HTR-8/SVneo (cell line): ENCODE measurements at places on chromosomes 4 and X.

- DNase-seq, result no peak
Measured at GRCh38 chr4:25981749-25982148, 67.7 kb downstream of the SMIM20 start.

DNA sequence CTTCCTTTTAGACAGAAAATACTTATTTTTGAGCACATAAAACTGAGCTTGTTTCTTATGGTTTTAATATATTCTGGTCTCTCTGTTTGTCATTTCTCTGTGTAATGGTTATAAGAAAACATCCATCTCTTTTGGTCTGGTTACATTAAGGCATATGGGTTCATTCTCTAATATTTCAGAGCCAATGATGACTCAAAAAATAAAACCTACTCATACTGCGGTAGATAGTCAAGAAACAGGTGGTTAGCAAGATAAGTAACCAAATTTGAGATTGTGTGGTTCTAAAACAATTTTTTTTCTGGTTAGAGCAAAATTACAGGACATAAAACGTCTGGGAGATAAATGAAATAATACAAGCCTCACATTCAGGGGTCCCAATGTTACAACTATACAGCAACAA is 654.5 kb downstream of the STIM2 start:
- no peak for DNase-seq

DNA sequence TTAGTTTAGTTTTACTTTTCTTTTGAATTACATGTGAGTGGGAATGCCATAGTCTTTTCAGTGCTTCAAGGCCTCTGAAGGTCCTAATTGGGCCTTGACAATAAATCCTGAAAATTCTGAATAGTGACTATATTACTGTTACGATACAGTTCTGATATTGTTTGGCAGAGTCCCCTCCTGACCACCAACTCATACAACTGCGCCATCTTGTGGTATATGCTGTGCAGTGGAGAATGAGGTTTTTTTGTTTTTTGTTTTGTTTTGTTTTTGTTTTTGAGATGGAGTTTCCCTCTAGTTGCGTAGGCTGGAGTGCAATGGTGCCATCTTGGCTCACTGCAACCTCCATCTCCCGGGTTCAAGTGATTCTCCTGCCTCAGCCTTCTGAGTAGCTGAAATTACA is 56.6 kb upstream of the CHRDL1 start:
- DNase-seq, result no peak

DNA sequence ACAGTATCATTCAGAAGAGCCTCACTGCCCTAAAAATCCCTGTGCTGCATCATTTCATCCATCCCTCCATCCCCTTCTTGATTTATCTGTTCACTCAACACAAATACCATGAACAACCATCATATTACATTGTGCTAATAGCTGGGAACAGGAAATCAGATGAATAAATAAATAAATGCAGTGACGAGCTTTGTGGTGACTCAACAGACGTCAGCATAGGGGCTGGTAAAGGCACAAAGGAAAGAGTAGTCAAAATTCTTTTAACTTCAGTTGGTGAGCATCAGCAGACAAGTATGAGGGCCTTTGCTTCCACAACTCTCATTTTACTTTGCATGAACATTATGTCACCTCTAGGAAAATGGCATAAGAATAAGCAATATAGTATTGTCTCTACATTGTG is 65.5 kb downstream of the EDNRA start:
- peak; percentile 45 for DNase-seq

DNA sequence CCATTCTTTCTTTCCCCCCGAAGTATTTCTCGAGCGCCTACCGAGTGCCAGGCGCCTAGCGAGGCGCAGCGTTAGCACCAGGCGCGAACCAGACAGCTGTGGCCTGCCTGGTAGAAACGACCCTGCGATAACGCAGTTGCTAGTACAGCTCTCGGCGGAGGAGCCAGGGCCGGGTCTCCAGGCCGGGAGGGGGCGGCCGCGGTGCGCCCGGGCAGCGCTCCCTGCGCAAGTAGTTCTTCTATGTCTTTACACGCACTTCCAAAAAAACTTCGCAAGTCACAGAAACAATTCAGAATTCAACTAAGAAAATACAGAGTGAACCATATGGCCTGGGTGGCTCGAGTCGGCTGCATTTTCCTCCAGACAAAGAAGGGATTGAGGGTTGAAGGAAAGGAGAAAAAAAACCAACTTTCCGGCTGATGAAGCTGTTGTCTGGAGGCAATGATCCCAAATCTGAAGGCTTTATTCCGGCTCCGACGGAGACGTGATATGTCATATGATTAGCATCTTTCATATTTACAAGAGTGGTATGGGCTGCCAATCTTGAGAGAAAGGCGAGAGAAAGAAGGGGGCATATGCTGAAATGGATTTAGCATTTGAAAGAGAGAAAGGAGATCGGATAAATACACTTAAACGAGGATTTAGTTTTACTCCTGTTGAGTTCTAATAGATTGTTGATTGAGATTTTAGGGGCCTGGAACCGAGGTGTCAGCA is 7.2 kb upstream of the NEUROG2 start:
- DNase-seq, result no peak

DNA sequence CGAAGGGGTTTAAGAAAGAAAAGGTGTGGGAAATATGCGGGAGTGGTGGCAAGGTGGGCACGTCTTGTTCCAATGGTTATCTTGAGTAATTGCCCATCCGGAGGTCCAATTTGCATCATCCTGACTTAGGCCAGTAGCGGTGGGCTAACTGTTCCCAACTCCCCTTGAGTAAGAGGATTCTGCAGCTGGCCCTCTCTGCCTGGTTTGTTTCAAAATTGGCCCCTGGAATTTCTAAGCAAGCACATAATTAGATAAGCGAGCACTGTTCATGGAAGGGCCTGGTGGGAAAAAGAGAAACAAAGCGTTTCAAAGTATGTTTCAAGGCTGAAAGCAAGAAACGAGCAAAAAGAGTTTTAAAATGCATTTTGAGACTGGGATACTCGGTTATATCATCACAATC is 198.2 kb downstream of the CEP135 start:
- DNase-seq, result no peak

DNA sequence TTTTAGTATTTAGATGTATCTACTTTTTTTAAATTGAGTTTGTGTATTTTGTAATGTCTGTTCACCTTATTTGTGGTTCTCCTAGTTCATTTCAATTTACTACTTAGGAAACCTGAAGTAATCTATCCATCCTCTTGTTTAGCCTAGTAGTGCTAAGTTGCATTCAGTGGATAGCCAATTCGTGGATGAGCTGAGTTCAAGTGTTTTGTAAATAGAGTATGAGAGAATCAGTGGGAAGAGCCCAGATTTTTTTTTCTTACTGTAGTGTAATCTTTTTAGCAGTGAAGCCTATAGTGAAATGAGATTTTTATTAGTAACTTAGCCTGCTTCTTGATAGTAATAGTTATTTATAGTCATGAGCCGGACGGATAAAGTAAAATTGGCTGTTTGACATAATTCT is 21.7 kb downstream of the STAG2 start:
- DNase-seq, result no peak

DNA sequence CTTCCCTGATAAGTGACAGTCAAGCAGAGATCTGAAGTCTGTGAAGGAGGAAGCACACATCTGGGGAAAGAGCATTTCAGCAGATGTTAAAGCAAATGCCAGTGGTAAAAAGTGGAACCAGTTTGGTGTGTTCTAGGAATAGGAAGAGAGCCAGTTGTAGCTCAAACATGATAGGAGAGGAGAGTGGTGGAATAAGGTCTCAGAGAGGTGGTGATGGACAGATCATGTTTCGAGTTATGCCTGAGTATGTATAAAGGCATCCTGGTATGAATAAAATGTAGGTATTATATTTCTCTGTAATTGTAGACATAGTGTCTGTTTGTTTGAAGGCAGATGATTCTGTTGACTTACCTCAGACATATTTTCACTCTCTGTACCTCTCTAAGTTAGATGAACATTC is 89.1 kb downstream of the LARP7 start:
- DNase-seq, result peak; percentile 10

DNA sequence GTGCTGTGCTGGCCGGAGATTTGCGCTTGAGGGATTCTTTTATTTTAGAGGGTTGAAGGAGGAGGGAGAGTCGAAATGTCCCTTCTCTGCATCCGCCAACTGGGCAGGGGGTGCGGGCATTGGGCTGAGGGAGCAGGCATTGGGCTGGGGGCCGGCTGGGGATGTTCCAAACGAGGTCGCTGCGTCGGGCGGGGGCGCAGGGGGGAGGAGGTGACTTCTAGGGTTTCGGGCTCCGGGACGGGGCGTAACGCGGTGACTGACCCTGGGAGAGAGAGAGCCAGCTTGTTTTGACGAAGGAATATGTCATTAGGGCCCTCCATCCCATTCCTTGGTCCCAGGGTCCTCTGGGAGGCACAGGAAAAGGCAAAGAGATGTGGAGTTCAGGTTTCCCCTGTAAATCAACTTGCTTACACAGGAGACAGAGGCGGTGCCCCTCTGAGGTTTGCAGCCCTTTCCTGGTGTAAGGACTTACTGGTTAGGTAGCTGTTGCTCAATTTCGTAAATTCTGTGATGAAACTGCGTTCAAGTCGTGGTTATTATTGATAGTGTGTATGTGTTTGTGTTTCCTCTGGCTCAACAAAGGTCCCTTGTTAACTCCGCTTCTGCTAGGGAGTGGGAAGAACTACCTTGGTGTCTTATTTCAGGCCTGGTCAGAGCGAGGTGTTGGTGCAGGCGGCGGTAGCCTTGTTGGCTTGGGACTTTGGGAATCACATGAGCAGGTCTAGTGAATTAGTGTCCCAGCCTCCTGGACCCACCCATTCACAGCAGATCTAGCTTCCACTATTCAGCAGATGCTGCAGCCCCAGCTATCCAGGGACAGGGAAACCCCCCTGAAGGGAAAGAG is 716 bp downstream of the FHIP1A start:
- DNase-seq, result peak; percentile 21

DNA sequence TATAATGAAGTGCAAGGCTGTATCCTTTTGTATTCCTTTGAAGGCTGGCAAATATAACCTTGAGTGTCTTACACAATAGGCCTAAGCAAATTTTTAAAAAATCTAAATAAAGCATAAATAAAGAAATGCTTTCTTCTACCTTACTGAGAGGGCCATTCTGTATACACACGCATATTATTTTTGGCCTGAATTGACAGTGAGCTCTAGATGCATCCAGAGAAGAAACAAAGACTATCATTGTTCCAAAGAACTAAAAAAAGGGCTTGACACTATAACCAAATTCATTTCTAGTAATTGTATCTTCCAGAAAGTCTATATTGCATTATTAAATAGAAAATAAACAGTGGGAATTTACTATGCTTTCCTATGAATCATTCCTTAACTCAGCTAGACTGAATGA is 100.2 kb downstream of the MAGEB17 start:
- no peak for DNase-seq

- DNase-seq, result no peak
Measured at GRCh38 chr4:185920691-185921260, 108.8 kb upstream of the SORBS2 start.

DNA sequence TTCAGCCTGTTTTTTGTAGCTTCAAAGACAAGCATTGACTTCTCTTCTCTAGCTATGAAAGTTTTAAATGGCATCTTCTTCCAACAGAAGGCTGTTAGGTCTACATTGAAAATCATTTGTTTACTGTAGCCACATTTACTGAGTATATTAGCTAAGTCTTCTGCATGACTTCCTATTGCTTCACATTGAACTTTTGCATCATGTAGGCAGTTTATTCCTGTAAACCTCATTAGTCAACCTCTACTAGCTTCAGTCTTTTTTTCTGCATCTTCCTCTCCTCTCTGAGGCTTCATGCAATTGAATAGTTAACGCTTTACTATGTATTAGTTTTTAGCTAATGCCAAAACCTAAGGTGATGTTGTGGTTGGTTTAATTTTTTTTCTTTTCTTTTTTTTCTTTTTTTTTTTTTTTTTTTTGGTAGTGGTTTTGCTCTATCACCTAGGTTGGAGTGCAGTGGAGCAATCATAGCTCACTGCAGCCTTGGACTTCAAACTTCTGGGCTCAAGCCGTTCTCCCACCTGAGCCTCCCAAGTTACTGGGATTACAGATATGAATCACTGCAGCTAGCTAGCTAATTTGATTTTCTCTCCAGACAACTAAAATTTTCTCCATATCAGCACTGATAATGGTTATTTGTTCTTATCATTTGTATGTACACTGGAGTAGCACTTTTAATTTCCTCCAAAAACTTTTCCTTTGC is 3.4 kb downstream of the UGT2A3 start:
- DNase-seq, result no peak

DNA sequence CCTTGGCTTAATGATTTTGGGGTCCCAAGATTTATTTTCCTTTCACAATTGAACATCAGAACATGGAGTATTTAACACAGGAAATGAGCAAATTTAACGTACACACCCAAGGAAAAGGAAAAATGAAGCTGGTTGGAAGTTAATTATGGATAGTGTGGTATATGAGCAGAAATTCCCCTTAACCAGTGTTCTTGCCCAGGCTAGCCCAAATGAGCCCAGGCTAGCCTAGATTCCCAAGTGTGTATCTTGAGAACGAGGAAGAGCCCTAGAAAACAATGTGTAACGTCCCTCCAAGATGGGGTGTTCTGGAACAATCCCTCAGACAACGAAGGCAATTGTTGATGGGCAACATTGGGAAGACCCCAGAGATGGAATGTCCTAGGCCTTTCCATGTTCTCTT is 33.7 kb downstream of the XG start:
- no peak for DNase-seq

DNA sequence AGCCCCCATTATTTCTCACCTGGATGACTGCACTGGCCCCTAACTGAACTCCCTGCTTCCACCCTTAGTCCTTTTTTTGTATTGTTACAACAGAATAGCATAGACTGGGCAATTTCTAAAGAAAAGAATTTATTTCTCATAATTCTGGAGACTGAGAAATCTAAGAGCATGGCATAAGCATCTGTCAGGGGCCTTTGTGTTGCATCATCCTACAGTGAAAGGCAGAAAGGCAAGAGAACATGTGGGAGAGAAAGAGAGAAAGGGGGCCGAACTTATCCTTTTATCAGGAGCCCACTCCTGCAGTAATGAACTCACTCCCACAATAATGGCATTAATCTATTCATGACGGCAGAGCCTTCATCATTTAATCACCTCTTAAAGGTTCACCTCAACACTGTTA is 122.1 kb downstream of the EFNB1 start:
- DNase-seq, result no peak

GRCh38 chrX:37613933-37614332 is 42.5 kb downstream of the LANCL3 start:
- DNase-seq, result no peak

- no peak for DNase-seq
Measured at GRCh38 chrX:18561020-18561419, 110.9 kb downstream of the RS1 start.

- no peak for DNase-seq
Measured at GRCh38 chr4:102358128-102358527, 12.8 kb upstream of the SLC39A8 start.

DNA sequence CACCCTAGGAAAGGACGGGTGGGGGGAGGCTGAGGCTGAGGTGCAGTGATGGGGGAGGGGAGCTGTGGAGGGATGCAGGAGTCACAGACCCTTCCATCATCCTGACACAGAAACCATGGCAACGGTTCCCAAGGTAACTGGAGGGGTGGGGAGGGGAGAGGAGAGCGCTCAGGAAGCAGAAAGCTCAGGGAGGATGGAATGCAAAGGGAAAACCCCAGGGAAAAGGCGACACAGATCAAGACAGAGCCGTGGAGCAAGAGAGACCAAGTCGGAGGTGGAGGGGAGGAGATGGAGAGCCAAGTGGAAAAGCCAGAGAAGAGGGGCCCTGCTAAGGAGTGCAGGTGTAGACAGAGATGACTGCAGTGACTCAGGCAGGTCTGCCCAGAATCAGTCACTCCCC is 14.5 kb downstream of the L1CAM start:
- DNase-seq, result no peak
